ENCODE measurements at places on chromosomes 11 and 22.

GRCh38 chr11:122746050-122746478 is 90.5 kb downstream of the UBASH3B start:
- peak; percentile 76 for DNase-seq

DNA sequence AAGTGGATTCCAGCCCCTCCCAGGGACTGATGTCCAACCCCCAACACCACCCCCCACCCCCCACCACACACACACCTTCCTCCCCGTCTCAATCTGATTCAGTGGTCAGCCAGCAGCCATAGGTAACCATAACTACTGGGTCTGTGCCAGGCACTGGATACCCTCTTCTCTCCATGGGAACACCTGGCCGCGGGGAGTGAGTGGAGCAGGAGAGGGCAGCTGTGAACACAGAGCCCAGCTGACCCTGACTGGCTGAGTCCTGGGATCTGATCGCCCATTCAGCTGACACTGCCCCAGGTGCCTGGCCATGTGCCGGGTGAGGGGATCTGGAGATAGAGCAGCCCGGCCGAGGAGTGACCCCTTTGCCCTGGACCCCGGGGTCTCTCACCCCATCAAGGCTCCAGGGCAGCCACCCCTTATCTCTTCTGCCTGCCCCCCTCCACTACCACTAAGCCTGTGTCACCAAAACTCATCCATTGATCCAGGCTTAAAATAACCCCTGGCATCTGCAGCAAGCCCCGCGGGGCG is 2.6 kb upstream of the SHISA8 start:
- DNase-seq = no peak

DNA sequence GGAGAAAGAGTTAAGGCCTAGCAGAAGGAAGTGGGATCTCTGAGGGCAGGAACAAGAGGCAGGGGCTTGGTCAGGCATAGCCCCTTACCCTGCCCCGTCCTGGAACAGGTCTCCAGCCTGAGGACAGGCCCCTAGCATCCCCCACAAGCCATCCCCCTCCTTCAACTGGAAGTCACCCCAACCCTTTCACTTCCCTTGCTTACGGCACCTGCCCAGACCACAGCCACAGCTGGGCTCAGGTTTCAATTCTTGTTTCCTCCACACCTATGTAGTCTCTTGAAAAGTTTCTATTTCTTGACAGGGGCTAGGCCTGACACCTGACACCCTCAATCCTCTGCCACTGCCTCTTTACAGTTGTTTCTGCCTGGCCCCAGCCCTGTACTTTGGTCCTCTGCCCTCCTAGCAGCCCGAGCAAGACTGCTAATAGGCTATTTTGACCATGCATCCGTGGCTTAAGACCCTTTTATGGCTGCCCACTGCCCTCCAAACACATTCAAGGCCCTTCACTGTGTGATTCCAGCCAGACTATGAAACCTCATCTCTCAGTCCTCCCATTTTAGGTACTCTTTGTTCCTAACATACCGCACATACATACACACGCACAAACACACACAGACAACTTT is 10.9 kb upstream of the FCHSD2 start:
- DNase-seq = peak; percentile 48

DNA sequence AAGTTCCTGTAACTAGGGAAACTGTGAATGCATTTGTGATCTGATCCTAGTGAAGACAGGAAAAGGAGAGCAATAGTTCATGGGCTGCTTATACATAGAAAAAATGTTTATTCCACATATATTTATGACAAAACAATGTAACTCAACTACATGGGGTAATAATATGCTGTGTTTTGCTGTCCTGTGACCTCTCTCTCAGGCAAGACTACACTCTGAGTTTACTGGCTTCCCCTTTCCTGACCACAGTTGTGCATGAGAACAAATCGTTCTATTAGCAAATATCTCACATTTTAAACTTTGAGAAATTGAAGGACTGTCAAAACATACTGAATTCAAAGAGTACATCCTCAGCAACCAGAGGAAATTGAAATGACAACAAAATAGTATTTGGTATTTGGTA is 161.9 kb upstream of the TRPC6 start:
- no peak for DNase-seq

DNA sequence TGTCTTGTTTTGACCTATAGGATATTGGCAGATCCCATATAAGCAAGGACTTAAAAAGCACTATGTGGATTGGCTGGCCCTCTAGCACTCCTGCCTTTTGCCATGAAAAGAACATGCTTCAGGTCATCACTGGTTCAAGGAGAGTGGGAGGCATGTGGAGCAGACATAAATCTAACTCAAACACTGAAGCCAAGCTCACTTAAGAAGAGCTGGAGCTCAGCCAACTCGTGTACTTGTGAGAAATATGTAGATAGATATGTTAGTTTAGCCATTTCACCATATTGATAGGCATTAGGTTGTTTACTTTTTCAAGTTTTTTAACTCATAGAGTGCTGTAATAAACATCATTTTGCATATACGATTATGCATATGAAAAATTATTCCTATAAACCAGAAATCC is 19.9 kb upstream of the BBOX1 start:
- DNase-seq = no peak

GRCh38 chr11:44893308-44893822 is 57.3 kb downstream of the TP53I11 start:
- no peak for DNase-seq

DNA sequence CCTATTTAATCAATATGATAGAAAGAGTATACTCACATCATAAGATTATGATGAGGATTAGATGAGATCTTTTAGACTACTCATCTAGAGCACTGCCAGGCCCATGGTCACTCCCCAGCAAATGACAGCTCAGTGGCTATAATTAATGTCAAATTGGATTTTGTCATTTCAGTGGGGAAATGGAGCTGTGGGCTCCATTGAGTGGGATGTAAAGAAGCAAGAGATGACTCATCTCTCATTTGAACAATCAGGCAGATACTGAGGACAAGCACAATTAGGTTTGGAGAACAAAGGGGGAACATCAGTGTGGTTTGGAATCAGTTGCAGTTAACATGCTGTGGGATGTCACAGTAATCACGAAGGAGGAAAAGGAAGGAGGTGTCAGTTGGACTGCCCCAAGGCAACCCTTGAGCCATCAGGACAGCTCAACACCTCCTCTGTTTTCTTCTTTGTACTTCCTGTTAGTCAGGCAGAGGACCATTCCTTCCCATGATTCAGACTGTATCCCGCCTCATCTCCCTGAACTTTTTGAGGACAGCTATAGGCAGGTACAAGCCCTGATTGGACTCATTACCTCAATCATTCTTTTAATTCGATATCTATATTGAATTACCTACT is 473.7 kb upstream of the ISX start:
- no peak for DNase-seq

DNA sequence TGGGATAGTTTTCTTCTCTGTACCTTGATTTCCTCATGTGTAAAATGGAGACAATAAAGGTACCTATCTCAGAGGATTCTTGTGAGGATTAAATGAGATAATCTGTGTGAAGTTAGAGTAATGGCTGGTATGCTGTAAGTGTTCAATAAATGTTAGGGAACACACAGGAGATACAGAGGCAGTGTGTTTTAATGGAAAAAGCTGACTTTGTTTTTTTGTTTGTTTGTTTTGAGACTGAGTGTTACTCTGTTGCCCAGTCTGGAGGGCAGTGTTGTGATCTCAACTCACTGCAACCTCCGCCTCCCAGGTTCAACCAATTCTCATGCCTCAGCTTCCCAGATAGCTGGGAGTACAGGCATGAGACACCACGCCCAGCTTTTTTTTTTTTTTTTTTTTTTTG is 2.5 kb upstream of the ARCN1 start:
- DNase-seq = no peak

DNA sequence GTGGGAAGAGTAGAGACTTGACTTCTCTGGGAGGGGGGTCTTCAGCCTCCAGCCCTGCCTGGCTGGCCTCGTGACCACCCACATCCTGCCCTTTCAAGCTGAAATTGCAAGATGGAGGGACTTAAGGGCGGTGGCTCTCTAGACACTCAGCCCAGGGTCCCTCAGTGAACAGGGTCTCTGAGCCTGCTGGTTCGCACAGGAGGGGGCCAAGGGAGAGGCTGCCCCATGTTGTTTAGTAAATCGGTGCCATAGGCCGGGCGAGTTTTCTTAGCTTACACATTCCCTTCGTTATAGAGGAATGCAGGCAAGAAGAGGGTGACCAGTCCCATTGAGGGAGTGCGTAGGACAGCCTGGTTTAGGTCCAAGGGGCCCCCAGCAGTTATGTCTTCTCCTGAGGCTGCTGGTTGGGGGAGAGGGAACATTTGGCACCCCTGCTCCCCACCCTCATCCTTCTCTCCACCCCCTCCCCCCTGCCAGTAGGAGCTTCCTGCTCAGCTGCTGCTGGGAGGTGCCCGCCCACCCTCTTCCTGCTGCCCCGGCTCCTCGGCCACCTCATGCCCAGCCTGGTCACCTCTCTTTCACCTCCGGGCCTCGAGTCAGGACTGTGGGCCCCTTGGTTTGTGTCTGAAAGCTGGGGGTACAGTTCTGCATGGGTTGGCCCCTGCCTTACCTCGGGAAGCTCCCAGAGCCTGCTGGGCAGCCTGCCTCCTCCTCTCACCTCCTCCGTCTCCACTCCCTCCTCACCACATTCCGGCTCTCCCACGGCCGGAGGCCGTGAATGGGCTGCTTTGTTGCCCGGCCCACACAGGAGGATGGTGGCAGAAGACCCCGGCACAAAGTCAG is 3.9 kb downstream of the FRMD8 start:
- no peak for DNase-seq

GRCh38 chr11:128595775-128596174 is 8.4 kb upstream of the ETS1 start:
- DNase-seq = no peak

- no peak for DNase-seq
Observed at GRCh38 chr11:15824060-15824459, 532.3 kb downstream of the SOX6 start.

GRCh38 chr11:9953994-9954626 is 290.2 kb downstream of the SWAP70 start:
- DNase-seq = no peak

GRCh38 chr11:94066901-94067429 is 45.8 kb downstream of the HEPHL1 start:
- DNase-seq = no peak

- no peak for DNase-seq
Observed at GRCh38 chr11:34869425-34869824, 46.8 kb downstream of the APIP start.

DNA sequence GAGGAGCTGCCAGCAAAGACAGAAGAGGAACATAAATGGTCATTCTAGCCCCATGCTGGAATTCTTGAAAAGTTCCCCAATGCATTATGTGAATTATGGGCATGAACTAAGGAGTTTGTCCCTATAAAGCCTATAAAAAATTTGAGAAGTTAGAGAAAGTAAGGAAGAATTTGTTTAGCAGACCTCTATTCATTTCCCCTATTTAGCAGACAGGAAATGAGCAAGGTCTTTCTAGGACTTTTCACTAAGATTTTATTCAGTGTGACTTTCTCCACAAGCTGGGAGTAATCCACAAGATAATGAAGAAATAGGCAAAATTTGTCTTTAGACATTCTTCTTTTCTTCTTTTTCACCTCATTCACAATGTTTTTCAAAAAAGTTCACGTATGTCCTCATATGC is 20.0 kb downstream of the PRRG4 start:
- DNase-seq = no peak

DNA sequence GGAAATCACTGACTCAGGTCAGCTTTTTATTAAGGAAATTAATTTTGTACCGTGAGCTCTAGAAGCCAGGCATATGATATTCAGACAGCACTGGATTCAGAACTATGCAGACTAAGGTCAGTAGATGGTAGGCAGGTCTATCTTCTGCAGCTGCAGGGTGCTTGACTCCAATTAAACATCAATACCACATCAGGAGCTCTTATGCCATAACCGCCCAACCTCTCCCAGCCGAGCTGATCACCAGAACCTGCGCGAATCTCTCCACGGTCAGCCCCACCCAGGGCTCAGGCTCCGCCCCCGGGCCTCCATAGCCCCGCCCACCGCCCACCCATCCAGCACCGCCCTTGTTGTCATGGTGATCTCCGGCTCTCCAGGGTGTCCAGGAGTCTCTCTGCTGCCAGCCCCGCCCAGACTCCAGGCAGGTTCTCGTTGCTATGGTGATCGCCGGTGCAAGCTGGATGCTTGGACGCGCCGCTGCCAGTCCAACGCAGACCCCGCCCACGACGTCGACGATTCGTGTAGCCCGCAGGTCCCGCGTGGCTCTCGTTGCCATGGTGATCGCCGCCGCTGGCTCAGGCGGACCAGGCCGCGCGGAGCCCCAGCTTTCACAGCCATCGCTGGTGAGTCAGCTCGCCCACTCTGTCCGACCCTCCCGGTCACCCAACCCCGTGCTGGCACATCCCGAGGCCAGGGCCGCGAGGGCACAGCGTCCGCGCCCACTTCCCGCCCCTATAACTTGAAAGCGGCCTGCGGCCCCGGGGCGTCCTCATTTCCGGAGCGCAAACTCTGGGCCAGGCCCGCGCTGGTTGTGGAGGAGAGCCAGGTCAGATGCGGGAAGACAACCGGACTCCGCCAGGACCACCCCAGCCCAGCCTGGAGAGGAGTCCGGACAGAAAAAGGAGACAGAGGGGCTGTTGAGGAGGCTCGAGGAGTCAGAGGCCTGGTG is at the start of gene RAB36:
TSS of gene RAB36 (plus strand) at position 546 of the 946 bp plus-strand sequence. CDS start 1,140 bp downstream, outside the sequence.
- peak; percentile 80 for DNase-seq

DNA sequence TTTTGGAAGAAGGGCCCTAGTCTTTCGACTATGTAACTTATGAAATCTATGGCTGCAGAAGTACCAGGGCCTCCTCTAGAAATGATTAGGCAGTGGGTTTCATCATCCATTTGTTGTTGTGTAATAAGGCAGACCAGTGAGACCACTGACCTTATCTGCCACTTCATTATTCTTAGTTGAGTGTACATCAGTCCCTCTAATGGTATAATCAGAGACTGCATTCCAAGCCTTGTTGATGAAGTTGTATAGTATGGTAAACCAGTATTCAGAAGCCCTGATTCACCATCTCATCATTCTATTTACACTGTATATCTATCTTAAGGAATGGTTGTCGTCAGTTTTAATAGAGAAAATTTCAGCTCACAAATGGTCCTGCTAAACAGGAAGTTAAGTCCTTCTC is 32.2 kb upstream of the GRIA4 start:
- DNase-seq = no peak

DNA sequence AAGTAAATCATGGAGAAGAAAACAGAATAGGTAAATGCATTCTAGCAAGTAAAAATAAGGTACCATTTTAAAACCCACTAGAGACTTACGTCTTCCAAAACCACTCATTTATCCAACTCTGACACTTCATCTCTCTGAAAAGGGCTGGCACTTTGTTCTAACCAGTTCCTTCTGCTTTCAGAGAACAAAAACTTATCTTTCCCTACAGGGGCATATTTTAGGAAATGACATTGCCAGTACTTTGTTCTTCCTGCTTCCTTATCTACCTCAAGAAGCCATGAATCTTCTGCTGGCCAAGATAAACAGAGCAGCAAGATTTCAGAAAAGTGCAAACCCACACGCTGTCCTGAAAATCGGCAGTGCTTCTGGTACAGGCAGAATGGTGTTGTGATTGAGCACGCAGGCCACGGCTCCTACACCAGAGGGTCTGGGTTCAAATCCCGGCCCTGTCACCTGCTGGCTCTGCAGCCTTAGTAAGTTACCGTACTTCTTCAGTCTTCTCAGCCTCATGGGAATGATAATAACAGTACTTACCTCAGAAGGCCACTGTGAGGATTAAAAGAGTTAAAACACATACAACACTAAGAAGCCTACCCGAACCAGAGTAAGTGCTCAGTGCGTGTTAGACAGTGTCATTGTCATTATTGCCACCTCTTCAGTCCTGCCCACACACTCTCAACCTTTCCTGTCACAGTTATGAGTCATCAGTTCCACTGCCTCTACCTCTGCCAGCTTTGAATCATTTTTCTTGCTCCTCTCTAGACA is 11.0 kb downstream of the MPZL3 start:
- DNase-seq = no peak

- DNase-seq = no peak
Observed at GRCh38 chr22:39360674-39361413, 11.1 kb downstream of the SYNGR1 start.
